Activated naive CD4-positive, alpha-beta T cell treated with anti-CD3 and anti-CD28 coated beads for 36 hours (primary cell): ENCODE measurements at places on chromosomes 12 and 14.

DNA sequence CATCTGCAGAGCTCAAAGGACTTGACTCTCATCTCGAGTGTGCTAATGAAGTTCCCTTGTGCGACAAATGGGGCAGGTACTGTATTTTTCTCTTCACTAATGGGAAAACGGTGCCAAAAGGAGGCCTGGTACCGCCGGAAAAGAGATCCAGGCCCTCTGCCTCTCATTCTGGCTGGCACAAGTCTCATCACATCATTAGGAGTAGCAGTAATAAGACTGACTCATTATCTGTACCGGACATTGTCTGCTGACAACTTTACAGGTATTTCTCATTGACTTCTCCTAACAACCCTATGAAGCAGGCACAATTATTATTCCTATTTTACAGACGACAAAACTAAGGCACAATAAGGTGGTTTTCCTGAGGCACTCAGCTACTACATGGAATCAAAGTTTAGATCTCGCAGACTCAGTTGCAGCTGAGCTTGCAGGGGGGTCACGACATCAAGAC, 668 bp downstream of the APPL2 start:
- no peaks in the 10 kb centered on the region for H3K27me3 ChIP-seq
- peaks cover 2% of the 10 kb centered on the region for H3K36me3 ChIP-seq
- peak overlapping the region; percentile 86 for H3K27ac ChIP-seq
- peaks cover 39% of the 10 kb centered on the region for H3K4me1 ChIP-seq

- no peak overlapping the region for H3K4me3 ChIP-seq
- no peaks in the 10 kb centered on the region for H3K27me3 ChIP-seq
- DNase-seq: no peak
- no peaks in the 10 kb centered on the region for H3K4me1 ChIP-seq
- peaks cover 27% of the 10 kb centered on the region for H3K36me3 ChIP-seq
Observed at GRCh38 chr12:45407981-45408728, 192.3 kb downstream of the ANO6 start.

DNA sequence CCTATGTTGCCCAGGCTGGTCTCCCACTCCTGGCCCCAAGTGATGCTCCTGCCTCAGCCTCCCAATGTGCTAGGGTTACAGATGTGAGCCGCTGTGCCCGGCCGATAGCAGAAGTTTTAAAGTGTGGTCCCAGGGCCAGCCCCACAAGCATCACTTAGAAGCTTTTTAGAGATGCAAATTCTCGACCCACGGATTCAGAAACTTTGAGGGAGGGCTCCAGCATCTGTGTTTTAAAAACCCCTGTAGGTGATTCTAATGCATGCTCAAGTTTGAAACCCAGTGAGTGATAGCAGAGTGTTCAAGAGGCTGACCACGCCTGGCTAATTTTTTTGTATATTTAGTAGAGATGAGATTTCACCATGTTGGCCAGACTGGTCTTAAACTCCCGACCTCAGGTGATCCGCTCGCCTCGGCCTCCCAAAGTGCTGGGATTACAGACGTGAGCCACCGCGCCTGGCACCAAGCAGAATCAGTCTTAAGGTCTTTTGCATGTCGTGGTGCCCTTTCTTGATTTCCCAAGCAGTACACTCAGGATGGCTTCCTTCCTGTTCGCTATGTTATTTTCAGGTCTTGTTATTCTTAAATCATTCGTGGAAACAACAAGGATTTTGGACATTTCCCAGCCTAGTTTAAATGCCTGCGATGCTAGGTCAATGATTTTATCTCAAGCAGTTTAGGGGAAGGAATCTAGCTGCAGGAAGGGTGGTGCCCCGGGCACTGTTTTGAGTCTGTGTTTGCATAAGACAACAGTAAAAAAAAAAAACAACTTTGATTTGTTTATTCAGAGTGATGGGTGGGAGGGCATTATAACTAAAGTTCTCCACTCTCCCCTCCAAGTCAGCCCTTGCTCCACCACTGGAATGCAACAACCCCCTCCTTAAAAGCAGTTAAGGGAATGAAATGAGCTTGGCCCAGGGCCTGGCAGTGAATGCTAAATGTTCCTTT, 9.2 kb upstream of the RILPL2 start:
- peak overlapping the region; percentile 21 for H3K27ac ChIP-seq
- H3K27me3 ChIP-seq: no peaks in the 10 kb centered on the region
- H3K4me3 ChIP-seq: no peak overlapping the region
- H3K4me1 ChIP-seq: peaks cover 35% of the 10 kb centered on the region
- H3K36me3 ChIP-seq: no peaks in the 10 kb centered on the region
- DNase-seq: no peak

- peaks cover 39% of the 10 kb centered on the region for H3K4me1 ChIP-seq
- H3K27ac ChIP-seq: no peak overlapping the region
Observed at GRCh38 chr14:68367536-68367935, 425.3 kb downstream of the ZFP36L1 start.

- H3K36me3 ChIP-seq: no peaks in the 10 kb centered on the region
- peaks cover 50% of the 10 kb centered on the region for H3K4me1 ChIP-seq
- peak overlapping the region; percentile 89 for H3K4me3 ChIP-seq
- DNase-seq: peak; percentile 49
Observed at GRCh38 chr12:49705479-49706134, 1.6 kb downstream of the FMNL3 start.

- H3K4me3 ChIP-seq: no peak overlapping the region
- no peaks in the 10 kb centered on the region for H3K27me3 ChIP-seq
- no peak overlapping the region for H3K27ac ChIP-seq
- H3K4me1 ChIP-seq: no peaks in the 10 kb centered on the region
- DNase-seq: no peak
- H3K36me3 ChIP-seq: no peaks in the 10 kb centered on the region
Observed at GRCh38 chr14:31228533-31228932, 20.9 kb upstream of the HECTD1 start.

- no peak overlapping the region for H3K4me3 ChIP-seq
- no peaks in the 10 kb centered on the region for H3K27me3 ChIP-seq
- H3K36me3 ChIP-seq: no peaks in the 10 kb centered on the region
- peaks cover 2% of the 10 kb centered on the region for H3K4me1 ChIP-seq
Observed at GRCh38 chr14:32226056-32226455, 23.0 kb upstream of the RNU6-8 start.

- peaks cover 8% of the 10 kb centered on the region for H3K36me3 ChIP-seq
- DNase-seq: no peak
- H3K27ac ChIP-seq: no peak overlapping the region
- H3K27me3 ChIP-seq: no peaks in the 10 kb centered on the region
- H3K4me3 ChIP-seq: no peak overlapping the region
Observed at GRCh38 chr14:24255931-24256711, 6.9 kb downstream of the TGM1 start.

DNA sequence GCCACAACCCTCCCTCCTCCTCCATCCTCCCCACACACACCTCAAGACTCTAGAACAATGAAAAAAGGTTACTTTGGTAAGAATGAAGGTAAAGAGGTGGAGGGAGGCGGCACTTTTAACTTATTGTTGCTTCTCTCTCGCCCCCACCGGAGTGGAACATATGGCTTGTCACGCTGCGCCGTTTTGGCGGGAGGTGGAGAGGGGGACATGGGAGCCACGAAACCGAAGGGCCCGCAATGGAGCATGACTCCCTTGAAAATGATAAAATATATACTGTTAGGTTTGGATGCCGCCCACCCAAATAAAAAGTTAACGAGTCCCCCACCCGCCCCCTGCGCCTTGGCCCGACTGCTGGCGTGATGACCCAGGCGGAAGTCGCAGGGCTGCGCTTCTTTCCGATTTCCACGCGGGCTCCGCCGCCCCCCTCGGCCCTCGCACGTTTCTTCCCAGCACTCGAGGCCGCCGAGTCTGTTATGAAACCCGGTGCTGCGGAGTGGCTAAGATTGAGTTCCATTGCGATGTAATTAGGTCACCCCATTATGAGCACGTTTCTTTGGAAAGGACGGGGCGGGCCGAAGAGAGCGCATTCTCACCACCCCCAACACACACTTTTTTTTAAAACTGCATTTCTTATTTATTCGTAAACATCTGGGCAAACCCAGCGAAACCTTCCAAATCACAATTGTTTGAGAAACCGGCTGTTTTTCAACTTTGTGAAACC, 1.4 kb upstream of the ZFP36L1 start:
- peaks cover 37% of the 10 kb centered on the region for H3K36me3 ChIP-seq
- no peaks in the 10 kb centered on the region for H3K27me3 ChIP-seq
- peak overlapping the region; percentile 100 for H3K27ac ChIP-seq

GRCh38 chr14:75469606-75470237, 41.9 kb downstream of the JDP2 start:
- no peak overlapping the region for H3K27ac ChIP-seq
- no peaks in the 10 kb centered on the region for H3K4me1 ChIP-seq
- no peaks in the 10 kb centered on the region for H3K27me3 ChIP-seq
- H3K36me3 ChIP-seq: no peaks in the 10 kb centered on the region
- H3K4me3 ChIP-seq: no peak overlapping the region

DNA sequence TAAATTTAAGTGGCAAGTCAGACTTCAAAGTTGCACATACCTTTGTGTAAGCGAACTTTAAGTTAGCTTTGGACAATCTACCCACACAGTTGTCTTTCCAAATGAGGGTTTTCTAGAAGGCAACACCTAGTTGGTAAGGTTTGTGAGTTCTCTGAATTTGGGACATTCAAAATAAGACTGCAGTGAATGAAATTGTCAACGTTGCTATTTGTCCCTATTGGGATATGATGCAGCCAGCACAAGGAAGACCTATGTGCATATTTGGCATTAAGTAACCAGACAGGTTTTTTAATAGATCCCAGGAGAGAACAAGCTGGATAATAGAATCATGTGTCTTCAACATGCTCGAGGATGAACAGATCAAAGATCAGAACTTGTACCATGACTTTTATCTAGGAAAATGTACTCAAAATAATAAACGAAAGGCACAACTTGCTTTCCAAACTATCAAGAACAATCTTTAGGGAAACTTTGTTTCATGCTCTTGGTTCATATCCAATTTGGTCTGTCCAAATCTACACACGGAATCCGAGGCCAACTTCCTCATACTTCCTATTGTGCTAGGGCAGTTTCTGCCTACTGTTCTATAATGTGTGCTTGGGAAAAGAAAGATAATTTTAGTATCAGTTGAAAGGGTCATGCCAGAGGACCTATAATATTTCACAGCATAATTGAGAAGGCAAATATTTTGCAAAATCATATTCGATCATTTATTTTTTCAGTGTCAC, 284.2 kb upstream of the SOX5 start:
- H3K36me3 ChIP-seq: no peaks in the 10 kb centered on the region
- no peaks in the 10 kb centered on the region for H3K27me3 ChIP-seq
- H3K4me3 ChIP-seq: no peak overlapping the region
- H3K4me1 ChIP-seq: no peaks in the 10 kb centered on the region
- no peak overlapping the region for H3K27ac ChIP-seq

GRCh38 chr14:20327005-20327869, 5.8 kb downstream of the CCNB1IP1 start:
- peaks cover 45% of the 10 kb centered on the region for H3K4me1 ChIP-seq
- H3K36me3 ChIP-seq: peaks cover 39% of the 10 kb centered on the region
- no peaks in the 10 kb centered on the region for H3K27me3 ChIP-seq
- peak overlapping the region; percentile 57 for H3K27ac ChIP-seq

DNA sequence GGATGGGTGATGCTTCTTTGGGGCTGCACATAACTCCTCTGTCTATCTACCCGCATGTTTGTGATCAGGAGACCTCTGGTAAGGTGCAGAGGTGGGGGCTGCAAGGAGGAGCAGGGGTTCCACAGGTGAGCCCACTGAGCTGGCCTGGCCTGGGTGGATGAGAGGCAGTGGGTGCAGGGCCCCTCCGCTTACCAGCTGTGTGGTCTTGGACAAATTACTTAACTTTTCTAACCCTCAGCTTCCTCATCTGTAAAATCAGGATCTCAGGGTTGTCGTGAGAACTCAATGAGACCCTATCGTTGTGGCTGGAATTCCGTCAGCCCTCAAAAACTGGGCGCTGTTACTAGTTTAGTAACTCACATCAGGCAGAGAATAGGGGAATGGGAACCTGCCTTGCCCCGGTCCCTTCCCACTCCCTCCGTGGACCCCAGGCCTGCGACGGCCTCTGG, 7.5 kb downstream of the PTPN6 start:
- H3K36me3 ChIP-seq: peaks cover 76% of the 10 kb centered on the region
- peaks cover 90% of the 10 kb centered on the region for H3K4me1 ChIP-seq
- no peak for DNase-seq
- peak overlapping the region; percentile 81 for H3K4me3 ChIP-seq

DNA sequence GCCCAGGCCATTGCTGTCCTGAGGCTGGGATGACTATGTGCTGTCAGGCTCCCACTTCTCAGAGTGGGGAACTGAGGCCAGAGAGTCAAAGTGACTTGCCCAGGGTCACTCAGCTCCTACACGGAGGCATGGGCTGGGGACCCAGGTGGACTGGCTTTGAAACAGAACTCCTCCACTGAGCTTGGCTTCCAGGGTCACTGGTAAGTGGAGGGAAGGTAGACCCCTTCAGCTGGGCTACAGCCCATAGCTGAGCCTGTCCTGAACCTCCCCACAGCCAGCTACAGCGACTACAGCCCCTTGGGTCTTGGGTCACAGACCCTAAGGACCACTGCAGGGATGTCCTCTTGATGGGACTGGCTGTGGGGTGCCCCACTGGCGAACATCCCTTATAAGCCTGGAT, 40.3 kb upstream of the TRAF3 start:
- H3K4me1 ChIP-seq: no peaks in the 10 kb centered on the region
- no peak overlapping the region for H3K4me3 ChIP-seq
- H3K27ac ChIP-seq: no peak overlapping the region
- no peak for DNase-seq
- peaks cover 2% of the 10 kb centered on the region for H3K36me3 ChIP-seq
- H3K27me3 ChIP-seq: no peaks in the 10 kb centered on the region

- H3K4me3 ChIP-seq: no peak overlapping the region
- no peak for DNase-seq
- H3K4me1 ChIP-seq: no peaks in the 10 kb centered on the region
- H3K27me3 ChIP-seq: peaks cover 5% of the 10 kb centered on the region
- no peaks in the 10 kb centered on the region for H3K36me3 ChIP-seq
- no peak overlapping the region for H3K27ac ChIP-seq
Observed at GRCh38 chr14:57656853-57657252, 163.2 kb upstream of the CCDC198 start.

DNA sequence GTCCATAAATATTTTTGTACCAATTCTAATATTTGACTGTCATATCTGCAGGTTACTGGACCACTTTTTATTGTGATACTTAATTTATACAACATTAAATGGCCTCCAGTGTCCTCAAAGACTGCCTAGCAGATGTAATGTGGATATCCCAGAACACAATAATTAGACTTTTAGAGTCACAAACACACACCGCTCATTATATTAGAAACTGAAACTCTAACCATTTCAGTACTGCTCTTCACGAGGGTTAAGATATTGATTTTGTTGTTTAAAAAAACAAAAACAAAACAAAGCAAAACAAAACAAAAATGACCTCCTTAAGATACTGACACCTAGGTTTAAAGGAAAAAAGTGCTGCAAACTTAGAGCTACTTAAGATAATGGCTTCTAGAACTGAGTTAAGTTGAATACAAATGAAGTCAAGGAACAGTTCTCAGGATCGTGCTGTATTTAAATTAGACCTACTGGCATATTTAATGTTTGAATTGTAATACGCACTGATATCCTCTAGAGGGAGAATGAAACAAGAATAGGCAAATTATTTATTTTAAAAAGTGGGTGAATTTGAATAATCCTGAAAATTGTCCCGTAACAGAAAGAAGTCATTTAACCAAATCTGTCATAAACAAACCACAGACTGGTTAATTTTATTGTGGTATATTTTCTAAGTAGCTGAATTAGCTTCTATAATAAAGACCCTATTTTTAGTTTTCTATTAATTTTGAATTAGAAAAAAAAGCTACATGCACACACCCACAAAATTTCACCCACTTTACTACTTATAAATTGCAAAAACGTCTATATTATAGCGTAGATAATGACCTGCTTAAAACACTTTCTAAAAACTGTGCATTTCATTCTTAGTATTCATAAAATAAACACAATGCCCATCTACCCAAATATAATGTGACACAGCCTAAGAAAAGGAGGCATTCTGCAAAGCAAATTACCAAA, 395.2 kb upstream of the DCN start:
- peak overlapping the region; percentile 61 for H3K27ac ChIP-seq
- H3K4me1 ChIP-seq: peaks cover 19% of the 10 kb centered on the region
- no peak for DNase-seq
- peak overlapping the region; percentile 71 for H3K4me3 ChIP-seq
- H3K36me3 ChIP-seq: no peaks in the 10 kb centered on the region
